T follicular helper cell (primary cell): ENCODE measurements at places on chromosomes 7 and 10.

DNA sequence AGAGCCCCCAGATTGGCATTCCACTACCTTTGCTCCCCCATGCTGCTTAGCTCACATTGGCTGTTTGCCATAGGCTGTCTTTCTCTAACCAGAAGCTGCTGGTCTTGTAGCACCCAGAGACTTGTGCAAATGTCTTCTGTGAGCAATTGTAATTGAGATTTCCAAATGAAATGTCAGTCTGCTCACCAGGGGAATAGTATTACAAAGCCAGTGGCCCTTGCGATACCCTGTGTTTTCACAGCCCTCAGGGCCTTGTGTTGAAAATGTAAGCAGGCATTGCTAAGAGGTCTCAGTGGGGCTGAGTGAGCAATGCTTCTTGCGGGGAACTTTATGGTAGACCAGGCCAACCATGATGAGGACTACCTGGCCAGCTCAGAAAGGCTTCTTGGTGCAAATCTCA is 746.5 kb downstream of the LRMDA start:
- no peak for DNase-seq

DNA sequence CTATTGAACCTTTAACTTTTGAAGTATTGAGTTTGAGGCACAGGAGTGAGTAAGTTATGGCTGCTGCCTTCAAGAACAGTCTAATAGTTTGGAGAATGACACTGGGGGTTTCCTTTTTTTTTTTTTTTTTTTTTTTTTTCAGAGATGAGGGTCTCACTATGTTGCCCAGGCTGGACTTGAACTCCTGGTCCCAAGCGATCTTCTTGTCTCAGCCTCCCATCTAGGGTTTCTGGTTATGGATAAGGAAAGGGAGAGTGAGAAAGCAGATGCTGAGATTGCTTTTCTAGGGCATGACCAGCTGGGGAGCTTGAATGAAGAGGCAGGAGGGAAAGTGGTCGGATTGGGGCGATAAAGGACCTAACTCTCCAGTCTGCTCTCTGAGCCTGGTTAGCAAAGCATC is 59.9 kb upstream of the BTRC start:
- no peak for DNase-seq

DNA sequence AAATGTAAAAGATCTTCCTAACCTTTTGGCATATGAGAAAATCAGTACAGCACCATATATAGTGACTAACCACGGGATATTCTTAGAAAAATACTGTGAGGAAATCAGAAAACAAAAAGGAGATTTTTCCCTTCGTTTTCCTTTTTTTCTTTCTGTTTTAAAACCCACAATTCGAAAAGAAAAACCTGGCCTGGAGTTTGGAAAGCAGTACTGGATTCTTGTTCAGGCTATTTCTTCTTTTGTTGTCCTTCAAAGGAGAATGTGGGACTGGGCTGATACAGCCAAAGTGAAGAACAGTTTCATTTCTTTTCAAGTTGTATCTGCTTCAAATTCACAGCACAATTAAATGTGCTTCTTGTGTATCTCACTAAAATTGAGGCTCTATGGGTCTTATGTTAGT is 156.8 kb upstream of the PHYHIPL start:
- DNase-seq, result no peak

- no peak for DNase-seq
Observed at GRCh38 chr10:8221451-8221850, 167.0 kb downstream of the GATA3 start.

GRCh38 chr10:84826704-84827103 is 498.3 kb downstream of the CCSER2 start:
- no peak for DNase-seq

DNA sequence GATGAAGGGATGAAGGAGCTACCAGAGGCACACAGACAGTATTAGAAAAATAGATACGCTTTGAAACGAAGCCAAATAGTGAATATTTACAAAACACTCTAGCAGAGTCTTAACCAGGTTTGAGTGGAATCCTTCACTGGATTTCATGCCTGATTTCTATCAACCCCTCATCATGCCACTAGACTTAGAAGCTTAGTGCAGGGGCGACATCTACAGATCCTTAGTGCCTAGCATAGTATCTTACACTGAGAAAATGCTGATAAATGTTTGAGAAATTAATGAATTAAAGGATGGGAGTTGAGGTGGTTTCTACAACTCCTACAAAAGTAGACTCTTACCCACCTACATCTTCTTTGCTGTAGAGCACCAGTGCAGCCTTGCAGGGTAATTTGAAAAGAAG is 54.7 kb upstream of the CCNJ start:
- no peak for DNase-seq

GRCh38 chr10:79399223-79399831 is 46.1 kb downstream of the ZCCHC24 start:
- DNase-seq, result no peak

DNA sequence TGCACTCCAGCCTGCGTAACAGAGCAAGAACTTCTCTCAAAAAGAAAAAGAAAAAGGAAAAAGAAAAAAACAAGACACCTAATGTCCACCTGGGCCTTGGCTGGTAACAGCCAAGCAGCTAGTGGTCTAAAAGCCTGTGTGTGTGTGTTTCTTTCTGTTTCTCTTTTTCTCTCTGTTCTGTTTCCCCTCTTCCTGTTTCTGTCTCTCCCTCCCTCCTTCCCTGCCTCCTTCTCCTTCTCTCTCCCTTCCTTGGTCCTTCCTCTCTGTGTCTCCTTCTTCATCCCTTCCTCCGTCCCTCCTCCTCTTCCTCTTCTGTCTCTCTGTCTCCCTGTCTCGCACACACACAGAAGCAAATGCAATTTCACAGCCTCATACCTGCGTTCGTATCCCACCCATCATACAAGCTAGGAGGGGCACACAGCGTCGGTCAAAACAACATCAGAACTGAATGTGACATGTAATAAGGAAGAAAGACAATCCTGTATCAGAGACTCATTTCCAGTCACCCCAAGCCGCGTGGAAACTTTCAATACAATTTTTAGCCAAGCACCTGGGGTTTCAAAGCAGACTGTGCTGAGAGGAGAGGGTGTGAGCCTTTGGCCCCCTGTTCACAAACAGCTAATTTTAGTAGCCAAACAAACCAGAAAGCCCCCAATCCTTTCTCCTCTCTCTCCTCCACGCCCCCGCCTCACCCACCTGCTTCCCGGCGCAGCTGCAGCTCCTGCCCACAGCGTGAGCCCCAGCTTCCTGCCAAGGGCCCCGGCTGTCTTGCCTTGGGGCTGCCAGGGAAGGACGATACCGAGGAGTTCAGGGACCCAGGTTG is 50.2 kb upstream of the GNA12 start:
- peak; percentile 12 for DNase-seq

DNA sequence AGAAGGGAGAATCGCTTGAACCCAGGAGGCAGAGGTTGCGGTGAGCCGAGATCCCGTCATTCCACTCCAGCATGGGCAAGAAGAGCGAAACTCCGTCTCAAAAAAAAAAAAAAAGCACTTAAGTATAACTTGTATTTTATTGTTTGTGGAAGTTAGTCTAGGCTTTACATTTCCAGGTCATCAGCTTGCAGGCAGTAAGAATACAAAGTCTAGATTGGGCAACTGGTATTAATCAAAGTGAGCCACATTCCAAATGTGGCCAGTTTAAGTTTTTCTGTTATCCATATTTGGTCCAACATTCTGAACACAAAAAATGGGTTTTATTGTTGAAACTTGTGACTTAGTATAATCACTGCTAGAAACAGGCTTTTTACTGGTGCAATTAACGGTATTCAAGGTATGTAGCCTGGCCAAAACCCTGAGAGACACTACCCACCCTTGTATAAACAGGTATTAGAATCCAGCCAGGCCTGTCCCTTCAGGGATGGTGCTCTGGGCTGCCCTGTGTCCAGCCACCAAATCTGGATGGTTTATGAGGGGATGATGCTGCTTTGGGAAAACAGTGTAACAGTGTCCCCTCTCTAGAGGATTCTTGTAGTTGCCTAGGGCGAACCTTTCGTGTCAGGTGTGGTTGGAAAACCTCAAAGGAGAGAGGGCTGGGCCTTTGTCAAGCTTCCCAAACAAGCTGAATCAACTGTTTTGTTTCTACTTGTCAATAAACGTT is 122.1 kb upstream of the EFCAB10 start:
- no peak for DNase-seq

GRCh38 chr10:70698211-70698610 is 25.9 kb downstream of the ADAMTS14 start:
- no peak for DNase-seq

DNA sequence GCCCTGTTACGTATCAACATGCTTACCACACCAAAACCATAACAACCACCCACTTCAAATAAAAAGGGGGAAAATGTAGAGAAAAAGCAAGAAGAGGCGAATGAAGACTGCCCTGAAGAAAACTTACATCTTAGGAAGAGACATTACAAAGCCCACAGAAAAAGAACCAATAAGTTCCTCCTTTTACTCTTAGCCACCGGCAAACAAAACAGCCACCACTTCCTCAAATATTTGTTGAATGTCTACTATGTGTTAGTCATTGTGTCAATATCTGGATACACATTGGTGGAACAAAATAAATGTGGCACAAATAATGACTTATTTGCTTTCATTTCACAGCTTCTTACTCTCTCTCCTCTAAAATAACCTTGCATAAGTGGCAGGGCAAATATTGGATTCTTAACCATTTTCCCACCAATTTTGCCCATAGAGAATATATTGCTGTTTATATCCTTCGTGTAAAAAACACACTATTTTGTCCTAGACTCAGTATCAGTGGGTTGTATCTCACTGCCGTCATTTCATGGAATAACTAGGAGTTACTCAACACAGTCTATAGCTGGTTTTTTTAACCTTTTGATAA is 106.8 kb downstream of the ANK3 start:
- no peak for DNase-seq

GRCh38 chr7:88073626-88074025 is 139.6 kb downstream of the ADAM22 start:
- DNase-seq, result no peak

DNA sequence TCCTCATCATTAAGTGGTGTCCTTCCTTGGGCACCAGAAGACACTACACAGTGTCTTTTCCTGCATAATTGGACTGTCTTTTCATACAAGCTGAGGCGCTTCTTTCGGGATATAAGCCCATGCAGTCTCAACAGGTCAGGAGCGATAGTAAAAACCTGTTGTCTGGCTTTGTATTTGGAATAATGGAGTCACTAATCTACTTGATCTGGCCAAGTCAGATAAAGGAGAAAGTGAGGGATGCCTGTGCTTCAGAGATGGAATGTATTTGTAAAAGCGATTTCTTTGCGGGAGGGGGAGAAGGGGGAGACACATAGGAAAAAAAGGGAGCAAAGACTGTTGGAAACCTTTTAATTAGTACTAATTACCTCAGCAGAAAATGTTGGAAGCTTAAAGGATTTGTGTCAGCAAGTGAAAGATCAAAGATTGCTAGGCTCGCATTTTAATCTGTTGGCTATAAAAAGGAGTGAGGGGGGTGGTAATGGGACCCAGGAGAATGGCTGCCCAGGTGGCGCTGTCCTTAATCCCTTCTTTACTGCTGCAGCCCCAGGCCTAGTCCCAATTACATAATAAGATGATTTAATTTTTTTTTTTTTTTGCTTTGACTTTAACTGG is 581.4 kb downstream of the LRMDA start:
- no peak for DNase-seq

DNA sequence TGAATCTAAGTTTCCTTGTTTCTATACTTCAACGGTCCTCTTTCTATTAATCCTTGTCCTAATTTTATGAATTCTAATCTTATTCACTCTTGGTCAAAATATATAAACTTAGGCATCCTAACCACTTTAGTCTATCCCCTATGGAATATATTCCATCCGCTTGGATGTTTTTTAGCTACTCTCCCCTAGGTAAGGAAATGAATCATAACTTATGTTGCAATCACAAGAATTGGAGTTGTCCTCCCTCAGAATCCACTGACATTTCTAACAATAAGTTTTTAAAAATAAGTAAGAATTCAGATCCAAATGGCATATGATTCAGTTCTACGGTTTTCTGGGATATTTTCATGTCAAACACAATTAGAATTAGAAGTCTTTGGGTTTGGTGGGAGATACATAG is 1081.6 kb downstream of the SORCS1 start:
- no peak for DNase-seq

- DNase-seq, result no peak
Observed at GRCh38 chr7:20374399-20374798, 43.7 kb downstream of the ITGB8 start.

DNA sequence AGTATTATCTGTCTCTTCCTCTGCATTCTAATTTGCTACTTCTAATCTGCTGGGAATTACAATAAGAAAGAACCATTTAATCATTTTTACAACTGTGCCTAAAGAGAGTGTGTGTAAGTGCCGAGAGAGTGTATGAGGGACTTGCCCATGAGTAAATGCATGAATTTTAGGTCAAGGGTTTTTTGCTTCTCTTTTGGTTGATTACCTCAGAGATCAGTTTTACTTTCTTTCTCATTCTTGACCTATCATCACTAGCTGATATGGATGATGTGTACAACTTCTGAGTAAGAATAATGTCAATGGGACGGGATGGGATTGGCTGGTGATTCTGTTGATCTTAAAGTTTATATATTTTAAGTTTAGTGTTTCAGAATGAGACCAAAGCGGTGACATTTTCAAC is 47.8 kb downstream of the IKZF1 start:
- DNase-seq, result no peak

- DNase-seq, result no peak
Observed at GRCh38 chr7:23622506-23622925, 25.3 kb downstream of the CCDC126 start.

GRCh38 chr10:62769574-62770242 is 34.8 kb upstream of the ADO start:
- no peak for DNase-seq

GRCh38 chr7:133452577-133452976 is 199.7 kb downstream of the EXOC4 start:
- DNase-seq, result no peak

- DNase-seq, result no peak
Observed at GRCh38 chr7:66140924-66141323, 26.3 kb downstream of the CRCP start.

- DNase-seq, result no peak
Observed at GRCh38 chr7:28606421-28606820, 194.1 kb downstream of the CREB5 start.

- DNase-seq, result no peak
Observed at GRCh38 chr7:73572767-73573186, 5.6 kb downstream of the TBL2 start.

- no peak for DNase-seq
Observed at GRCh38 chr10:37712489-37713131, 144.8 kb downstream of the ZNF248 start.

GRCh38 chr7:30091491-30091912 is 43.3 kb upstream of the MTURN start:
- no peak for DNase-seq

GRCh38 chr10:65898055-65898454 is 1027.8 kb upstream of the LRRTM3 start:
- no peak for DNase-seq

DNA sequence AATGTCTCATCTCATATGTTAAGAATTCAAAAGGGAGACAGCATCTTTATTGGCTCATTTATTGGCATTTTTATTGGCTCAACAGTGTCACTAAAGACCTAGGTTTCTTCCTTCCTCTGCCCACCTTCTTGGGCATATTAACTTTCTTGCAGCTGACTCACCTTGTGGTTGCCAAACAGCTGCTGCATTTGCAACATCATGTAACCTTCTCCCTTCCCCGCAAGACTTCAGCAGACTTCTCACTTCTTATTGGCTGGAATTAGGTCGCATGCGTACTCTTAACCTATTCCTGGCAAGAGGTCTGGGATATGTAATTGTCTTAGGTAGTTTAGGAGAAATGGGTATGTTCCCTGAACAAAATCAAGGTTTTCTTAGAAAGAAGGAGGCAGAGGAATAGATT is 263.2 kb downstream of the POU6F2 start:
- DNase-seq, result no peak
